ENCODE measurements at places on chromosomes 1 and 21. TPM values are rescaled to one million over a fixed set of nuclear protein-coding genes. Genes with fewer than 3 reads are reported as not detected.
A peak's percentile ranks its signal among the peaks of the same experiment; 100 is the strongest.

- no peak for DNase-seq
Observed at GRCh38 chr1:243416495-243416894, 160.7 kb downstream of the SDCCAG8 start.

DNA sequence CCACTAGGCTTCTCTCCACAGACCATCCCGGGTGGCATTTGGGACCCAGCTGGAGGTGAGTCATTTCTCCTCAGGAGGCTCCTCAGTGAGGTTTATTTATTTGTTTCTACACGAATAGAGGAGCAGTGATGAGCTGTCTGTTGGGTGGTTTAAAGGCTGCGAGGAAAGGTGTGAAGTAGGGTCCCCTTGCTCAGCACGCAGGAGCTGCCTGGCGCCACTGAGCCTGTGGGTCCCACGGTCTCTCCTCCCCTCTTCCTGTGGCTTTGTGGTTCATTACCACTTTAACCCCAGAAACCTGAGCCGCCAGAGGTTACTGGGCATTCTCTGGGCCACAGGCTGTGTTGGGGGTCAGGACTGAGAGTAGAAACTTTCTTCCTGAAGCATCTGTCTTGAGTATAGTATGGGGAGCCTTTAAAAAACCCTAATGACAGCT lies 39.9 kb downstream of the IL6R start:
- peak; percentile 68 for DNase-seq

Gene S100A7
- total RNA-seq = not detected

- DNase-seq = peak; percentile 14
Observed at GRCh38 chr1:160258177-160258798, 4.1 kb downstream of the DCAF8 start.

DNA sequence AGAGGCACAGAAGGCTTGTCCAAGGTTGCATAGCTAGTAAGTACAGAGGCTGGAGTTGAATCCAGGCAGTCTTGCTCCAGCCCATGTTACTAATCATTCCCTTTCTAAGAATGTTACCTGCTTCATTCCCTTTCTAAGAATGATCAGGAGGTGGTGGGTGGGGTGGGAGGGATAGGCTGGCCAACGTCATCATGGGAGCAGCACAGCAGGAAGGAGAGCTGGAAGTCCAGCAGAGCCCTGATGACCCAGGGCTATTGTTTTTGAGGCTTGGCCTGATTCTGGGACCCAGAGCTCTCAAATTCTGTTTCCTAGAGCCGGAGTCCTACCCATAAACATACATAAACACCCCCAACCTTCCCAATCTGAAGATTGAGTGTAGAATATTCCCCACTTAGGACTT lies 11.8 kb upstream of the CSF1 start:
- DNase-seq = no peak

- peak; percentile 80 for DNase-seq
Observed at GRCh38 chr1:96236156-96236739, 485.3 kb upstream of the PTBP2 start.

GRCh38 chr1:78280626-78281025 lies 210.1 kb upstream of the PTGFR start:
- DNase-seq = no peak

Gene SNX7
- total RNA-seq = 51.2 TPM

GRCh38 chr1:198231779-198232178 lies 75.0 kb downstream of the NEK7 start:
- no peak for DNase-seq

Gene STIL
- total RNA-seq = 21.2 TPM

DNA sequence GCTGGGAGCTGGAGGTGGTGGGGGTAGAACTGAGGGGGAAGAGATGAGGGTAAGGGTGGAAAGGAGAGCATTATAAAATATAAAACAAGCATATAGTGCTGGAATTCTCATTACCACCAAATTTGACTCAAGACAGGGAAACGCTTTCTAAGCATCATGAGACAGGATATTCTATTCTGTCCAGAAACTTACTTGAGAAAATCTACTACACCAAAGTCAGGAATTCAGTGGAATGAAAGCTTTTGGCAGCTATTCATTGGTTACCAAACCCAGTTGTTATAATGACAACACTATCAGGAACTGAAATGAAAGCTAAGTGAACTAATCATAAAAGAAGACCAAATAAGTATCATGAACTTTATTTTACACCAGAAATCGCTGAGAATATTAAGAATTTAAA lies 14.5 kb downstream of the AIDA start:
- peak; percentile 37 for DNase-seq

DNA sequence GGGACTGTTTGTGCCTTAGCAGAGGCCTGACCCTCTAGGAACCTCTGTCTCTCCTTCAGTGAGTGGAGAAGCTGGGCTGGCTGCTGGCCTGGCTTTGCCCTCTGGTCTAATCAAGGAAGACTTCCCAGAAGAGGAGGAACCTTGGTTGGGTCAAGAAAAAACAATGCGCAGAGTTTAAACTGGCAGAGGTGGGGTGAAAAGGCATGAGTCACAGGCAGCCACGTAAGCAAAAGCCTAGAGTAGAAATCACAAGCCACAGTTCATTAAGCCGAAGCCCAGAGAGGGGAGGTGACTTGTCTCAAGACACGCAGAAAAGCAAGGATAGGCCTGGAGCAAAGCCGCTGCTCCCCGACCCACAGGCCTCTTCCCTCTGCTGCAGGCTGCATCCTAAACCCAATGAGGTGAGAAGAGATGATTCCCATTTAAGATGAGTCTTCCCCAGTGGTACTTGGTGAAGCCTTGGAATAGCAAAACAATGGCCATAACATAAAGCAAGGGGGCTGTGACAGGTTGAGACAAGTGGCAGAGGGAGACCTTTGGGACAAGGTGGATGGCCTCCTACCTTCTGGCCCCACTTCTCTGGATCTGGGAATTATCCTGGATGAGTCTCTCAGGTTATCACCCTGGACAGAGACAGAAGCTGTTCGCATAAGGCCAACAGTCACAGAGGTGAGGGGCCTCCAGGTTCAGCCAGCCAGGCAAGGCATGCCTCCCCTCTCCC lies 7.7 kb downstream of the PDZK1IP1 start:
- DNase-seq = no peak

GRCh38 chr1:8889925-8890785 lies 11.7 kb upstream of the ENO1 start:
- peak; percentile 88 for DNase-seq

Gene RNASEL
- 4.5 TPM for total RNA-seq

- DNase-seq = no peak
Observed at GRCh38 chr1:48263041-48263440, 40.5 kb downstream of the SLC5A9 start.

DNA sequence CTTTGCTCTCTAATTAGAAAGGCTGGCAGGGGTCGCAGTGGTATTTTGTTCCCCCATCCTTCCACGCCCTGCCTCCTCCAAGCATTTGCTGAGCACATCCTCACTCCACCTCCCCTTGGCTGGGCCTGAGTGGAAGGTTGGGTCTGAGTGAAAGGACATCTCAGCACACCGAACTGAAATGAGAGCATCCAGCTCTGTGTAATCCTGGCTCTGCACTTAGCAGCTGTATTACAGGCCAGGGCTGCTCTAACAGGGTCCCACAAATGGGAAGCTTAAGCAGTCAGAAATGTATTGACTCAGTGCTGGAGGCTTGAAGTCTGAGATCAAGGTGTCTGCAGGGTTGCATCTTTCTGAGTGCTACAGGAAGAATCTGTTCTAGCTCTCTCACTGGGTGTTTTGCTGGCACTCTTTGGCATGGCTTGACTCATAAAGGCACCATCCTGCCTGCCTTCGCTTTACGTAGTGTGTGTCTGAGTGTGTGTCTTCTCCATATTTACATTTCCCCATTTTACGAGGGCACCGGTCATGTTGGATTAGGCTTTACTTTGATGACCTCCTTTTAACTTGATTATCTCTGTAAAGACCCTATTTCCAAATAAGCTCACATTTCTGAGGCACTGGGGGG lies 48.5 kb upstream of the IGSF21 start:
- no peak for DNase-seq

- no peak for DNase-seq
Observed at GRCh38 chr1:239178961-239179360, 207.4 kb upstream of the CHRM3 start.

- no peak for DNase-seq
Observed at GRCh38 chr21:34077888-34078287, 4.5 kb downstream of the MRPS6 start.

DNA sequence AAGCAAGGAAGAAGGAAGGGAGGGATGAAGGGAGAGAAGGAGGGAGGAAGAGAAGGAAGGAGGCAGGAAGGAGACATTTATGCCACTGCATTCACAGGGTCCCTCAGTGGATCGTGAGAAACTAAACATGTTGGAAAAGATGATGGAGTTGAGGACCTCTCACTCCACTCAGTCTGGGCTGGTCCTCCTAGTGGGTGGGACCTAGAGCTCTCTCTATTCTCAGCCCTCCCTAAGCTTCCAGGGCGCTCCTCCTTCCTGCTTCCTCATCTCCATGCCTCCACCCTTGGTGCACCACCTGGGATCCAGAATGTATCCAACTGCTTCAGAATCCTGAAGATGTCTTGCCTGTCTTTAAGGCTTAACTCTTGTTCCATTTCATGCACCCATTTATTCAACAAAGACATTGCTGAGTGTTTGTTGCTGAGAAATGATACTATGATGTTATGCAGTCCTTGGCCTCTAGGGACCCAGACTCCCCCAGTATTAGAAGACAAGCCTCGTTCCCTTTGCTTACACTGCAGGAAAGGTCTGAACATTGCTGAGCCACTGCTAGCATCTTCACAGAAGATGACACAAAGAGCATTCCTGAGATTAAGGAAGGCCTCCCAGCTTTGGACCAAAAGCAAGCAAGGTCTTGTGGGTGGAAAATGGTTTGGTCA lies 88.5 kb downstream of the BEND5 start:
- DNase-seq = no peak

GRCh38 chr1:7868070-7868780 lies 15.4 kb upstream of the UTS2 start:
- no peak for DNase-seq

Gene UQCRHL
- total RNA-seq = 1.9 TPM

Gene S100A9
- total RNA-seq = not detected

- DNase-seq = no peak
Observed at GRCh38 chr1:200040481-200041138, 13.1 kb downstream of the NR5A2 start.

DNA sequence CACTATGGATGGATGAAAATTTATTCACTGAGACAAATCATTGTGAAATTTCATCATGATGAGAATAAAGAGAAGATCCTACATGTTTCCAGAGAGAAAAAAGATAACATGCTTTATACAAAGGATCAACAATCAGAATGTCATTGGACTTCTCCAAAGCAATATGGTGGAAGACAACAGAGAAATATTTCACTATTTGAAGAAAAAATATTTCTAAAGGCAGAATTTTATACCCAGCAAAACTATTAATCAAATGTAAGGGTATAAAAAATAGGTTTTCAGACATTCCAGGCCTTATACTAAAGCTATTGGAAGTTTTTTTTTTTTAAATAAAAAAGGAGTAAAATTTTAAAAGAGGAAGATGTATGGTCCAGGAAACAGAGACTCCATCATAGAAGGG lies 100.6 kb upstream of the OLIG2 start:
- DNase-seq = no peak

DNA sequence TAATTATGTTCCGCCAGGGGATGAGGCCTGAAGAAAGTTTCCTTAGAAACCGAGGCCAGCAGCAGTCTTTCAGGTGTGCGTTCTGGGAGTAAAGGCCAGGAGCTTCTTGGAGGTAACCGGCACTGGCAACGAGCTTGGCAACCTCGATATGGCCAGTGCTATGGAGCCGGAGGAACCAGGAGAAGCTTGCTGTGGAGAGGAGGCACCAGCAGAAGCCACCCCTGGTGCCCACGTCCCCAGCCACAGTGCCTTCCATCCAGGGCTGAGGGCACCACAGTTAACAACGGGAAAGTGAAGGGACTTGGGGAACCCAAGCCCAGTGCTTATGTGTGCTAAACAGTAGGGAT lies 41.5 kb upstream of the LIN9 start:
- DNase-seq = no peak

GRCh38 chr1:96683931-96684330 lies 37.7 kb upstream of the PTBP2 start:
- DNase-seq = peak; percentile 4

- peak; percentile 10 for DNase-seq
Observed at GRCh38 chr21:44438531-44439210, 16.6 kb upstream of the LRRC3 start.

- DNase-seq = no peak
Observed at GRCh38 chr1:31412732-31413404, at the start of gene SERINC2. Gene SERINC2, plus strand, starts transcription at chr1:31413213. Its CDS starts 53 bp downstream, at chr1:31413266.
